ENCODE measurements at places on chromosomes 5 and 9.

- no peak for DNase-seq
Observed at GRCh38 chr5:91079037-91079436, 304.1 kb downstream of the ARRDC3 start.

DNA sequence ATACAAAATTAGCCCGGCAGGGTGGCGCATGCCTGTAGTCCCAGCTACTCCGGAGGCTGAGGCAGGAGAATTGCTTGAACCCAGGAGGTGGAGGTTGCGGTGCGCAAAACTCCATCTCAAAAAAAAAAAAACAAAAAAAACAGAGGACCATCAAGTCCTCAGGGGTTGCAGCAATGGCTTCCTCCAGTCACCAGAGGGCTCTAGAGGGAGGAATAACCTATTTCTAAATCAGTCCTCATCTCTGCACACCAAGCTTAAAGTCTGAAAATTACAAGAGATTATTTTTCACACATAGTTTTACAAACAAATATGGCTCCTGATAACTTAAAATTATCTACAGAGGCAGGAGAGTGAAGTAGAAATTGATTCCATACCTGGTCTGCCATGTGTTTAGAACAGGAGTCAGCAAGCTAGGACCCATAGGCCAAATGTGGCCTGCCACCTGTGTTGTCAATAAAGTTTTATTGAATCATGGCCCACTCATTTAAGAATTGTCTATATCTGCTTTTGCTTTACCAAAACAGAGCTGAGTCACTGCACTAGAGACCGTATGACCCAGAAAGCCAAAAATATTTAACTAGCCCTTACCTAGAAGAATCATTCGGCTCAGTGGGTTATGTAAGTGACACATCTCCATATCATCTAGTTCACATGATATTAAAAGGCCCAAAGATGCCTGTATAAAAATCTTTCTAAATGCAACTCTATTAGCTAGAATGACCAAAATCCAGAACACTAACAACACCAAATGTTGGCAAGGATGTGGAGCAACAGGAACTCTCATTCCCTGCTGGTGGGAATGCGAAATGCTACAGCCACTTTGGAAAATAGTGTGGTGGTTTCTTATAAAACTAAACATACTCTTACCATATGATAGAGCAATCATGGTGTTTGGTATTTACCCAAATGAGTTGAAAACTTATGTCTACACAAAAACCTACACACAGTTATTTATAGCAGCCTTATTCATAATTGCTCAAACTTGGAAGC, 207.7 kb downstream of the FRMD3 start:
- no peak for DNase-seq

DNA sequence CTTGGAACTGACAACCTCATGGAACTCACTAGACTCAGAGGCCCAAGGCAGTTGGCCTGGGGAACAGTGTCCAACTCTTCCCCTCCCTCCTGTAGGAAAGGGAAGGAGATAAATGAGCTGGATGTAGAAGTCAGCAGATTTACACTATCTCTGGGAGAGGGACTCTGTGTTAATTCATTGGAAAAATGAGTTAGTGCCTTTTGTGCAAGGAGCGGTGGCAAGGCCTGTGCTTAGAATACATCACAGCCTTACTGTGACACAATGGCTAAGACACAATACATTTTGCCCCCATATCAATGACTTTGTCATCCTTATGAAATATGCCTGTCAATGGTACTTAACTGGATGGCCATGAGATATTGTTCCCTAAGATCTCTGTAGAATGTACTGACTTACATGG, 28.0 kb upstream of the FAM240B start:
- DNase-seq: no peak

GRCh38 chr5:77239126-77239741, 28.8 kb downstream of the PDE8B start:
- DNase-seq: no peak

- no peak for DNase-seq
Observed at GRCh38 chr9:136538599-136539426, 7.0 kb downstream of the NOTCH1 start.

DNA sequence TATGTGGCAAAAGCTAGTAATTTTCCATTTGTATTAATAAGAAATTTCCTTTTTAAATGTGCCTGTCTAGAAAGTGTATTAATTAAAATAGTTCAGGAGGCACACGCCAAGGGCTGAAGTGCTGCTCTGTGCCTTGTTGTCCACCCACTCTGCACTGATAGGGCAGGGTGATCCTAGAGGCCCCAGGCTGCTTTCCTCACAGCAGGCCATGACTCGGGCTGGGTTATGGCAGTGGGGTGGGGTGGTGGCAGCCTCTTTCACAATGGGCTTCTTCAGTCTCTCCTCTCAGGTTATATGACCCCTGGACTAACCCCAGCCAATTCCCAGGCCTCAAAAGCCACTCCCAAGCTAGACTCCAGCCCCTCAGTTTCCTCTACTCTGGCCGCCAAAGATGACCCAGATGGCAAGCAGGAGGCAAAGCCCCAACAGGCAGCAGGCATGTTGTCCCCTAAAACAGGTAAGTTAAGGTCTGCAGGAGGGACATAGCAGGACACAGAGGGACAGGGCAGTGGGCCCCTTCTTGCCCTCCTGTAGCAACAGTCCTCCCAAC, 19.5 kb downstream of the CD74 start:
- DNase-seq: no peak

- no peak for DNase-seq
Observed at GRCh38 chr5:179908528-179908927, 831 bp upstream of the TBC1D9B start.

DNA sequence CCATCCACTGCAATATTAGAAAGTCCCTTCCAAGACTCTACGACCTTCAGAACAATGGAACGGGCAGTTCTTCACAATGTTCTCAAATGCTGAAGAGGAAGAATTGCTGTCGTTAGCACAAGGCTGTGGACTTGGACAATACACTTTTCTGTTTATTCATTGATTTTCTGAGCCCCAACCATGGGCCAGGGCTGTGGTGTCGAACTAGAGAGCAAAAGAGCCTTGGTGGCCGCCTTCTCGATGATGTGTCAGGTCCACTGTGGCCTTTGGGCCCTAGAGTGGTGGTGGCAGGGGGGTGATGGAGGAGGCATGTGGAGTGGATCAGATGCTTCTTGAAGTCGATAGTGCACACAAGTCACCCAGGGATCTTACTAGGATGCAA, 18.5 kb upstream of the KIF12 start:
- no peak for DNase-seq

DNA sequence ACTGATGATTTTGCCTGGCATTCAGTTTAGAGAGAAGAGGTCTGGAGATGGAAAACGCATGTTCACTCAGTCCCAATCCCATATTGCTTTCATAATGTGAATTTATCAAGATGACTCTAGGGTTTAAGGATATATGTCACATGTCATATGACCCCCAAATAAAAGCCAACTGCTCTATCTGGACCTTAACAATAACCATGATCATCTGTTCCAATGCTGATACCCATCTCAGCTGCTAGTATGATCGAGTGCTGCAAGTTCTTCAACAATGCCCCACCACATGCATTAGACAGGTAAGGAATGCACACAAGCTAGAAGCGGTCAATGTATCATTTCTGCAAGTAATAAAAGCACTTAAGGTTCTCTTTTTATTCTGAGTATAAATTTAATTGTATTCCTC, 91.8 kb downstream of the OXCT1 start:
- DNase-seq: no peak

GRCh38 chr9:8680157-8680556, 880.6 kb upstream of the DMAC1 start:
- DNase-seq: no peak

- DNase-seq: no peak
Observed at GRCh38 chr5:53334431-53334941, 145.9 kb upstream of the FST start.

- no peak for DNase-seq
Observed at GRCh38 chr5:82636591-82636990, 358.4 kb upstream of the RPS23 start.

DNA sequence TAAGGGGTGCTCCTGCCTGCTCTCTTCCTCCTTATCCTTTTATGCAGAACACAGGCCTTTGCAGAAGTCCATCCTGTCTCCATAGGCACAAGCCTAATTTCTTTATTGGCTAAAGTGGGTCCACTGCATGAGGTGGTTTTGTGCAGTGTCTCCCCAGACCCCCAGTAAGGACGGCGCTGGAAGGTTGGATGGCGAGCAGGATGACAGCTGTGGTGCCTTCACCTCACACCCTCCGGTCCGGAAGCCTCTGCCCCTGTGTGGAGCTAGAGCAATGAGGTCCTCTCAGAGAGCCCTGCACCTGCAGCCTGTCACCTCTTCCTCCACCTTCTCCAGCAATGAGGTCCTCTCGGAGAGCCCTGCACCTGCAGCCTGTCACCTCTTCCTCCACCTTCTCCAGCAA, 393.7 kb upstream of the IRX1 start:
- DNase-seq: no peak

DNA sequence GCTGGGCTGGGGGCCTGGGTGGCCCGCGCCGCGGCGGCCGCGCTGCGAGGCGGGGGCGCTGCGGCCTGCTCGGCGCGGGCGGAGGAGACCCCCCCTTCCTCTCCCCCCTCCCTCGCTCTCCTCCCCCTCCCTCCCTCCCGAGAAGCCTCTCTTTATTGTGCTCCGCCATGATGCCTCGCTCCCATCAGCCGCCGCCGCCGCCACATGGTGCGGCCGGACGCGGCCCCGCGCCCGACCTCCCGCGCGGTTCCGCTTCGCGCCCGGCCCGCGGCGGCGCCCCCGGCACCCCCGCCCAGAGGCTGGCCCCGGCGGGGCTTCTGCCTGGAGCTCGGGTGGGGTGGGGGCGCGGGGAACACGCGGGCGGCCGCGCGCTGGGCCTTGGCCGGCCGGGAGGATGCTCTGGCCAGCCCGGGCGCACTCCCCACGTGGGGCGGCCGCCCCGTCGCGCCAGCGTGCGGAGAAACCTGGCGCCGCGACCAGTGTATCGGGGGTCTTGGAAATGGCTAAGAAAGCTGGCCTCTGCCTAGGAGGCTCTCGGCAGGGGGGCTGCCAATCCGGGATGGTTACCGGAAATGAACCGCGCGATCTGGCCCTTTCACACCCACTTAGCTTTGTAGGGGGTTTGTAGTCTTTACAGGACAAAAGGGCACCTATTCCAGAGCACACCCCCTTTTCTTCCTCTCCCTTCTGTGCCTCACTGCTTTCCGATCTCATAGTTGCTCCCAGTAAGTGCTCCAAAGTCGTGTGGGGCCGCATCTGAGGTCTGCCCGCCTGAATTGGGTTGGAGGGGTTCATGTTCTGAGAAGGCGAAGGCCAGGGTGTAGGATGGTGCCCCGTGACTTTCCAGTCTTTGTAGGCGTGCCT, 1.0 kb downstream of the SET start:
- DNase-seq: no peak

- DNase-seq: no peak
Observed at GRCh38 chr5:111695991-111696390, 61.0 kb downstream of the NREP start.

DNA sequence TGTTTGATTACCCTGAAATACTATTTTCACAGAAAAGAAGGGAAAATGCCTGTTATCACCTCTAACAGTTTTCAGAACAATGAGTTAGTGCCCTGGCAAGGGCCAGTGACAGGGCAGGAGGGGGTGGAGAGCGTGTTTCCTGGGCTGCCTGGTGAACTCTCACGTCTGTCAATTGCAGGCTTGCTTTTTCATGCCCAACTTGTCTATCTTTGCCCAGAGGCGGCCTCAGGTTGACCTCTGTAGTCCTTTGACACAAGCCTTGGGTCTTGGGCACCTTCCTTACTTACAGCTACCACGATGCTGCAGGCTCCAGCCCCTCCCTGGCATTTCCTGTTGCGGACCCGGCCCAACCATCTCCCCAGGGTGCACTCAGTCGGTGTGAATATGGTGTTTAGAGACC, 2.2 kb upstream of the CEL start:
- no peak for DNase-seq

DNA sequence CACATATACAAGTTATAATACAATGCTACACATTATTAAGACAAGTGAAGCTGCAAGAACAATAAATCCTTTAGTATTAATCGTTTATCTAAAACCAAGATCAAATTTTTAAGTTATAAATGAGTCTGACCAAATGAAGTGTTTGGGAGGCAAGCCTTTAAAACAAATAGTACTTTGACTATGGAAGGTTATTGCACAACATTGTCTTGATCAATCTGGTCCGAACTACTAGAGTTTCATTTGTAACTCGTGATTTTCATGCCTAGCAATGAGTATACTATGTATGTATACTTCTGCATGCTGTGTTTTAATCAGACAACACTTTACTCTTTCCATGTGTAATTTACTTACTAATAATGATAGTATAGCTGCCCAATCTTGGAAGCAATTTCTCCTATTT, 87.2 kb upstream of the GOLGA1 start:
- no peak for DNase-seq

Data from mesothelial cell of epicardium (in vitro differentiated cells).